A549 treated with ZK216348 at 1 μM for 4 hours (cell line): ENCODE measurements at places on chromosomes 13 and 19. TPM values are rescaled to one million over a fixed set of nuclear protein-coding genes. Genes with fewer than 3 reads are reported as not detected.

The IZUMO2 gene
- not detected in 5 replicates for total RNA-seq

The MBD3L2 gene
- not detected in 5 replicates for total RNA-seq

The RNF17 gene
- total RNA-seq: not detected in 5 replicates

The PTPRH gene
- 3.6 to 6.0 TPM (median 4.0 TPM) in 5 replicates for total RNA-seq

The UBL5 gene
- total RNA-seq: 369 to 472 TPM (median 396 TPM) in 5 replicates

The TLE6 gene
- total RNA-seq: 3.2 to 6.9 TPM (median 4.4 TPM) in 5 replicates

The DGKH gene
- 2.9 to 6.6 TPM (median 5.0 TPM) in 5 replicates for total RNA-seq

The ZNF284 gene
- 0.36 to 0.57 TPM (median 0.40 TPM) in 5 replicates for total RNA-seq

The ZNF628 gene
- total RNA-seq: 2.7 to 8.8 TPM (median 6.9 TPM) in 5 replicates

The GRK1 gene
- total RNA-seq: not detected in 5 replicates

The ZNF418 gene
- 0.58 to 0.97 TPM (median 0.84 TPM) in 5 replicates for total RNA-seq

The CRX gene
- not detected in 5 replicates for total RNA-seq

The MYCBP2 gene
- 14.5 to 25.4 TPM (median 18.7 TPM) in 5 replicates for total RNA-seq

The CD209 gene
- not detected in 5 replicates for total RNA-seq

The IGLON5 gene
- 0.05 to 0.12 TPM in 2 of 5 replicates, not detected in the others for total RNA-seq

The CFD gene
- total RNA-seq: 5.8 to 25.7 TPM (median 20.6 TPM) in 5 replicates

The CGB3 gene
- not detected in 5 replicates for total RNA-seq

The ANGPTL4 gene
- total RNA-seq: 297 to 524 TPM (median 412 TPM) in 5 replicates

The KCNN1 gene
- 0.12 to 0.98 TPM (median 0.48 TPM) in 5 replicates for total RNA-seq

The MAU2 gene
- 7.4 to 16.0 TPM (median 14.3 TPM) in 5 replicates for total RNA-seq

The CALR3 gene
- not detected in 5 replicates for total RNA-seq

The ATP4B gene
- total RNA-seq: not detected in 5 replicates

The UBE2L5 gene
- total RNA-seq: not detected in 5 replicates

The PGLYRP2 gene
- not detected in 5 replicates for total RNA-seq

The F7 gene
- total RNA-seq: 0.07 to 0.13 TPM (median 0.11 TPM) in 5 replicates

The ZSCAN4 gene
- total RNA-seq: not detected in 5 replicates

The ICAM4 gene
- total RNA-seq: 0.36 TPM in 1 of 5 replicates, not detected in the others

The CEACAM1 gene
- 1.3 to 2.4 TPM (median 2.3 TPM) in 5 replicates for total RNA-seq

The ERICH6B gene
- total RNA-seq: not detected in 5 replicates

The DEDD2 gene
- total RNA-seq: 43.1 to 88.7 TPM (median 75.9 TPM) in 5 replicates

The SYCN gene
- not detected in 5 replicates for total RNA-seq

The RTBDN gene
- total RNA-seq: 0.29 to 0.36 TPM in 2 of 5 replicates, not detected in the others

The LINGO3 gene
- not detected in 5 replicates for total RNA-seq

The MISP3 gene
- total RNA-seq: 2.1 to 5.4 TPM (median 3.9 TPM) in 5 replicates

The ZFP82 gene
- total RNA-seq: 1.6 to 2.8 TPM (median 1.9 TPM) in 5 replicates

The ZNF93 gene
- total RNA-seq: not detected in 5 replicates

The FFAR2 gene
- not detected in 5 replicates for total RNA-seq

The SIGLEC8 gene
- not detected in 5 replicates for total RNA-seq

The KIR2DL4 gene
- total RNA-seq: not detected in 5 replicates

The ZNF415 gene
- total RNA-seq: not detected in 5 replicates

The CLIP3 gene
- 0.53 to 0.99 TPM (median 0.90 TPM) in 5 replicates for total RNA-seq

The PCDH20 gene
- total RNA-seq: not detected in 5 replicates
